ENCODE measurements at places on chromosomes 1 and 21. TPM values are rescaled to one million over a fixed set of nuclear protein-coding genes. Genes with fewer than 3 reads are reported as not detected.

Gene RAB42
- polyA plus RNA-seq: 0.05 TPM

DNA sequence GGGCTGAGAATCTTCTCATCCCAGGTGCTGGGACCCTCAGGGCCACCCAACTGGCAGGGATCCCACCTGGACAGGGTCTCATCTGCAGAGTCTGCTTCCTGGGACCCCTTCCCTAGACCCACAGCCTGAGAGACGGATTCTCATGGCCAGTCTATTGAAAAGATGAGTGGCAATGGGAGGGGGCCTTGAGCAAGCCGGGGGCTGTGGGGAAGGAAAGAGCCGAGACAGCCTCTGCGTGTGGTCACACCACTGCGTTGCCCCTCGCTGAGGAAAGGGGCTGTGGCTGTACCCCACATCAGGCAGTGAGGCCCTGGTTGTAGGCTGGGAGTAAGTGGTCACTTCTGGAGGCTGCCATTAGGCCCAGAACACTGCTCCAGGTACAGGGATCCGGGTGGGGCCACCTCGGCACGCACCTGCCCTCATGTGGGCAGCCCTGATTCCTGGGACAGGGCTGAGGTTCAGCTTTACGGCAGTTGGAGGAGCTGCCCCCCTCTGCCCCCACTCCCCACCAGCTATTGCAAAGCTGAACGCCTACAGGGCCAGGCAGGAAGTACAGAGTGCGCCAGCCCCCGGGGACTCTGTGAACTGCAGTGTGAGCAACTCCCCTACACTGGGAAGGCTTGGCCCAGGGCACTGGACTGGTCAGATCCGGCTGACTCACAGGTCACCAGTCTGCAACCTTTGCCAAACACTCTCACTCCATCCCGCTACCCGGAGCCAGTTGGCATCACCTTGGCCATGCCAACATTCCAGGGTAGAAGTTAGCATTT is 106.9 kb downstream of the RIPK4 start:
- no peak overlapping the region for H3K4me3 ChIP-seq
- peaks cover 46% of the 10 kb centered on the region for H3K27me3 ChIP-seq
- H3K4me1 ChIP-seq: no peaks in the 10 kb centered on the region

- H3K27me3 ChIP-seq: peaks cover 29% of the 10 kb centered on the region
- H3K36me3 ChIP-seq: no peaks in the 10 kb centered on the region
- DNase-seq: peak; percentile 84
- H3K4me1 ChIP-seq: peaks cover 13% of the 10 kb centered on the region
- no peak overlapping the region for H3K27ac ChIP-seq
Measured at GRCh38 chr1:158177700-158178450, 2.8 kb upstream of the CD1D start.

- H3K4me3 ChIP-seq: no peak overlapping the region
- no peaks in the 10 kb centered on the region for H3K36me3 ChIP-seq
- DNase-seq: no peak
- H3K27me3 ChIP-seq: no peaks in the 10 kb centered on the region
- H3K27ac ChIP-seq: no peak overlapping the region
Measured at GRCh38 chr1:178912597-178912996, 41.7 kb upstream of the ANGPTL1 start.

DNA sequence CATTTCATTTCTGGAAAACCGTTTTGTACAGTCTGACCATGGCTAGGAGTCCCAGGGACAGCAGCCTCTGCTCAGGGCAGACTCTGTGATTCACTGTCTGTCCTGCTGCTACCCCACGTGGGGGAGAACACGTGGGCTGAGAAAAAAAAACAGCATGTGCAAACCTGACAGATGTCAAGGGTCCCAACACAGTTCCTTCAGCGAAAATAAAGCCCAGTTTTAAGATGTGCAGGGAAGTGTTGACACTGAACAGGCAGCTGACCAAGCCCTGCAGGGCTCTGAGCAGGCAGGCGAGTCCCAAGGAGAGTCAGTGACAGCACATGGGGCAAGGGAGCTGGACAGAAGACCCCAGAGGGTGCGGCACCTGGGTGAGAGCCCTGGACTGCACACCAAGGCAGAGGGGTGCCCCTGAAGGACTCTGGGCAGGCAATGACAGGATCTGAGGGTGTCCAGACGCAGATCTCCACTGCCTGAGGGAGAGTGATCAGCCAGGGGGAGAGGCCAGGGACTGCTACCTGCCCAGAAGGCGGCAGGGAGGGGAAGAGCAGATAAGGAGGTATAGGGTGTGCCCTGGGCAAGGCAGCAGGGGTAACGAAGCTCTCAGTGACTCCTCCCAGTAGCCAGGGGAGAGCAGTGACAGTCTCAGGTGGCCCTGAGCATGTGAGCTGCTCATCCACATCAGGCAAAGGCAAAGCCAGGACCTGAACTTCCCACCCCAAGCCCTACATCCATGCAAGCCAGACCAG is 5.1 kb upstream of the SPATC1L start:
- no peaks in the 10 kb centered on the region for H3K27me3 ChIP-seq
- H3K4me1 ChIP-seq: peaks cover 65% of the 10 kb centered on the region
- no peak overlapping the region for H3K4me3 ChIP-seq
- peak; percentile 63 for DNase-seq
- H3K27ac ChIP-seq: peak overlapping the region; percentile 80

DNA sequence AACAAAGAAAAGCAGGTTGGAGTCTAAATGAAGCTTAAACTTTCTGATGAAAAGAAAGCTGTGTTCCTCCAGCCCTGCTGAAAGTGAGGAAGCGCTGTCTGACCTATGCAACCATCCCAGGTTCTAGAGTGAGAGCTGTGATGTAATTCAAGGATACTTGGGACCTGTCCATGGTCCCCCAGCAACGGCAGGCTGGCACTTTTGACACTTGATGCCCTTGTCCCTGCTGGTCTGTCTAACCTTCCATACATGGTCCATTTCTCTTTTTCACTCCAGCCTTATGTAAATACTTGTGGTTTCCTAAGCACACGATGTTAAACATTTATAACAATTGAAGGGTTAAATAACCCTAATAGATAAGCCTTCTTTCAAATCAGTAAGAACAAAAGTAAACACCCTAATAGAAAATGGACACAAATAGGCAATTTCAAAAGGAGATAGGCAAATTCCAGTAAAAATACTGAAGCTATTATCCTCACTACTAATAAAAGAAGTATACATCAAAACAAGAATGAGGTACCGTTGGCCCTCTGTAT is 17.7 kb upstream of the KDM4A start:
- H3K27ac ChIP-seq: no peak overlapping the region
- DNase-seq: peak; percentile 20
- H3K4me1 ChIP-seq: no peaks in the 10 kb centered on the region
- no peaks in the 10 kb centered on the region for H3K36me3 ChIP-seq

DNA sequence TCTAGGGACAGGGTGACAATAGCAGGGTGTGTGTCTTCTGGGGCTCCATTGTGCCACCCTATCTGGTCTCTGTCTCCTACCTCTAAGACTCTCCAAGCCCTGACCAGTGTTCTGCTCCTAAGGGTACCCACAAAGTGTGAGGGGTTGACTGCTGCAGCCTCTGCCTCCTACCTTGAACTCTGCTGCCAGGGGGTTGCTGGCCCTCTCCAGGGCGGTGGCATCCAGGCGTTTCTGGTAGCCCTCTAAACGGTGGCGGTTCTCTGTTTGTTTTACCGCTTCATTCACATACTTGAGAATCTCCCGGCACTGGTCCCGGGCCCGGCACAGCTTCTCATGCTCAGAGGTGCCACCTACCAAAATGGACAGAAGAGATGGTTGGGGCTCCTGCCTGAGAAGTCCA is 24.4 kb downstream of the LRRC71 start:
- no peak for DNase-seq
- H3K27me3 ChIP-seq: no peaks in the 10 kb centered on the region
- no peaks in the 10 kb centered on the region for H3K4me1 ChIP-seq

DNA sequence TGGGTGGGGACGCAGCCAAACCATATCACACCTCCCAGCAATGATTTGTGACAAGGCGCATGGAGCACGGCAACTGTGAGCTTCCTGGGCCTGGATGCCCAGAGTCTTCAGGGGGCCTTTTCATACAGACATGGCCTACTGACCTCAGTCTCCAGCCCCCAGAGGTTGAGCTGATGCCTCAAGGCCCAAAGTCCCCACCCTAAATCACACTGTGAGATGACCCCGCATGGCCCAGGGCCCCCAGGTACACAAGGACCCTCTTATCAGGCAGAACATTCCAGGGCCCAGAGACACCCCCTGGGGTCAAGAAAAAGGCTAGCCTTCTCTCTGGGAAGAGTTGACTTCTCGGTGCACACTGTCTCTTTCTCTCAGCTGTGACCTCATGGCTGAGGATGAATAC is 179.7 kb upstream of the C1orf174 start:
- DNase-seq: no peak
- no peak overlapping the region for H3K4me3 ChIP-seq
- peaks cover 4% of the 10 kb centered on the region for H3K27me3 ChIP-seq
- no peaks in the 10 kb centered on the region for H3K4me1 ChIP-seq
- H3K36me3 ChIP-seq: no peaks in the 10 kb centered on the region
- no peak overlapping the region for H3K27ac ChIP-seq

GRCh38 chr1:170534626-170535147 is 2.7 kb downstream of the GORAB start:
- no peak overlapping the region for H3K27ac ChIP-seq
- no peak overlapping the region for H3K4me3 ChIP-seq
- peaks cover 17% of the 10 kb centered on the region for H3K36me3 ChIP-seq

- no peaks in the 10 kb centered on the region for H3K4me1 ChIP-seq
- no peaks in the 10 kb centered on the region for H3K27me3 ChIP-seq
- no peak for DNase-seq
- no peaks in the 10 kb centered on the region for H3K36me3 ChIP-seq
- H3K27ac ChIP-seq: no peak overlapping the region
Measured at GRCh38 chr1:236336084-236336483, 54.3 kb upstream of the ERO1B start.

GRCh38 chr1:114756949-114757454 is 782 bp downstream of the CSDE1 start:
- H3K27me3 ChIP-seq: no peaks in the 10 kb centered on the region
- peak overlapping the region; percentile 93 for H3K4me3 ChIP-seq
- H3K36me3 ChIP-seq: peaks cover 41% of the 10 kb centered on the region
- DNase-seq: peak; percentile 55
- H3K27ac ChIP-seq: peak overlapping the region; percentile 100

GRCh38 chr1:5951846-5952410 is 40.3 kb downstream of the NPHP4 start:
- H3K4me3 ChIP-seq: no peak overlapping the region
- no peaks in the 10 kb centered on the region for H3K27me3 ChIP-seq
- DNase-seq: no peak
- H3K36me3 ChIP-seq: peaks cover 27% of the 10 kb centered on the region

- no peak overlapping the region for H3K4me3 ChIP-seq
- no peaks in the 10 kb centered on the region for H3K27me3 ChIP-seq
- no peak overlapping the region for H3K27ac ChIP-seq
- no peaks in the 10 kb centered on the region for H3K4me1 ChIP-seq
- no peaks in the 10 kb centered on the region for H3K36me3 ChIP-seq
Measured at GRCh38 chr1:98172578-98172977, 251.7 kb upstream of the DPYD start.

DNA sequence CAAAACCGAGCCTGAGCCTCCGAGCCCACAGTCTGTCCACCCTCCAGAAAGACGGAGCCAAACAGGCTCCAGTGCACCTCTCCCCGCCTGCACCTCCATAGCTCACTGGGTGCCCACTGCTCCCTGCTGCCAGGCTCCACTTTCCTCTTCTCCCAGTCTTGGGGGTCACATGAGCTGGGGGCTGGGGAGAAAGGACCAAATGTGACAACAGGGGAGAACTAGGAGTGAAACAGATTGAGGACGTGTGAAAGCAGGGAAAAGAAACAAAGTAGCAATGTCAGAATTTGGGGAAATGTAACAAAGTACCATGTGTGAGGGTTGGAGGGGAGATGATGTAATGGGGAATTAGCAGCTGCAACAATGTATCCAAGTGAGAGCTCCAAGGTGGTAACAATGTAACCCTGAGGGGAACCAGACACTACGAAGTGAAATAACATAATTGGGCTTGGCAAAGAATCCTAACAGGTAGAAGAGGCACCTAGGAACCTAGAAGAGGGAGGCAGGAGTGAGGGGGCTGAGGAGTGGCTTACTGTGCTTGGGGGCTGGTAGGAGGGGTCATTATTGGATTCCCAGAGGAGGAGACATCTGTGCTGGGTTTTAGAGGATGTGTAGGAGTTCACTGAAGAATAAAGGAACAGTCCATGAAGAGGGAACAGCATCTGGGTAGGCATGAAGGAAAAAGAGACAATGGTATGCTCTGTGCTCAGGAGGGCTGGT is 12.5 kb downstream of the SDC3 start:
- H3K36me3 ChIP-seq: peaks cover 3% of the 10 kb centered on the region
- peaks cover 64% of the 10 kb centered on the region for H3K4me1 ChIP-seq
- no peaks in the 10 kb centered on the region for H3K27me3 ChIP-seq
- no peak overlapping the region for H3K4me3 ChIP-seq
- DNase-seq: no peak

DNA sequence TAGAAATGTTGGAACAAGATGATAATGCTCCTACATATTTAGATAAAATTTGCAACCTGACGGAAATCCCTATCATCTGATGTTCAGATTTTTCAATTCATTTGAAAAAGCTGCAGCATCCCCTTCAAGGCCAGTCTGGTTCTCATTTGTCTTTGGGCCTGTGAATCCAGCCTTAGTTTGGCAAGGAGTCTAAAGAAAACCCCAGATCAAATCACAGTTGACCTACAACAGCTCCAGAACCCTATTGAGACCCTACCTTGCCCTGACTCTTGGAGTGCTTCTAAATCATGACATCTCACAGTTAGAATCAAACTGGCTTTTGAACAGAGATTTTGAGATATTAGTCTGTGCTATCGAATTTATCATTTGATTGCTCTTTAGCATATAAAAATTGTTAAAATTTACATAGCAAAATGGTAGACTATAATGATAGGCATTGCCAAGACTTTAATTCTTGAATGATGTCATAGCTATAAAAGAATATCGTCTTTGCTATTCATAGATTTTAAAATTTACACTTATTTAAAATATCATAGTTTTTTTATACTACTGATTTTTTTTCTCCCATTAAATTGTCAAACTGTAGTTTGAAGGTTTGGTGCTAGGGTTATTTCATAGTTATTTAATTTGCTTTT is 2.2 kb downstream of the PPP2R5A start:
- H3K27ac ChIP-seq: no peak overlapping the region
- peaks cover 41% of the 10 kb centered on the region for H3K4me1 ChIP-seq
- no peak for DNase-seq
- peaks cover 17% of the 10 kb centered on the region for H3K36me3 ChIP-seq
- peak overlapping the region; percentile 86 for H3K4me3 ChIP-seq

- no peak overlapping the region for H3K27ac ChIP-seq
- peak overlapping the region; percentile 19 for H3K4me3 ChIP-seq
- H3K4me1 ChIP-seq: peaks cover 4% of the 10 kb centered on the region
- 0 out of 3 replicates have a peak, but pooled peaks cover 2% of the 10 kb centered on the region for H3K27me3 ChIP-seq
- DNase-seq: peak; percentile 53
Measured at GRCh38 chr1:109649491-109649914, 6.4 kb upstream of the GSTM4 start.

Data from K562 (cell line).